Inflammatory macrophage treated with lipopolysaccharide for 4 hours (primary cell): ENCODE measurements at places on chromosomes 2 and 18.

- DNase-seq, result peak; percentile 60
Observed at GRCh38 chr2:113791697-113792590, 35.5 kb upstream of the SLC35F5 start.

- no peak for DNase-seq
Observed at GRCh38 chr2:235493775-235494715, at the start of gene AGAP1. Gene AGAP1 (plus strand): TSS chr2:235494043.

GRCh38 chr2:236892721-236893120 lies 193.0 kb upstream of the COPS8 start:
- no peak for DNase-seq

DNA sequence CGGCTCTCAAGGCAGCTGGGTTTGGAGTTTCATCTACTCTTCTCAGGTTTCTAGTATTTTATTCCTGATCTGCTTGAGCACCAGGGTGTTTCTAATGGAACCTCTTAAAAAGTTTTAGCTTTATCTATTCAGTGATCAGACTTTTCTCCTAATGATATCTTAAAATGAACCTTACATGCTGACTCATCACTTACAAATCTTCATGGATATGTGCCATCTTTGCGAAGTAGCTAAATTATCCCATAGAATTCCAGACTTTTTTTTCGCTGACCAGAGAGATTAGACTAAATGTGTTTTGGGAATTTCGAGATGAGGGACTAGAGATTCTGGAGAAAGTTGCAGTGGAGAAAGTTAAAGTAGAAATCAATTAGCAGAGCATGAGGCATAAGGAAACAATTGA lies 401.0 kb downstream of the GRB14 start:
- DNase-seq, result no peak

DNA sequence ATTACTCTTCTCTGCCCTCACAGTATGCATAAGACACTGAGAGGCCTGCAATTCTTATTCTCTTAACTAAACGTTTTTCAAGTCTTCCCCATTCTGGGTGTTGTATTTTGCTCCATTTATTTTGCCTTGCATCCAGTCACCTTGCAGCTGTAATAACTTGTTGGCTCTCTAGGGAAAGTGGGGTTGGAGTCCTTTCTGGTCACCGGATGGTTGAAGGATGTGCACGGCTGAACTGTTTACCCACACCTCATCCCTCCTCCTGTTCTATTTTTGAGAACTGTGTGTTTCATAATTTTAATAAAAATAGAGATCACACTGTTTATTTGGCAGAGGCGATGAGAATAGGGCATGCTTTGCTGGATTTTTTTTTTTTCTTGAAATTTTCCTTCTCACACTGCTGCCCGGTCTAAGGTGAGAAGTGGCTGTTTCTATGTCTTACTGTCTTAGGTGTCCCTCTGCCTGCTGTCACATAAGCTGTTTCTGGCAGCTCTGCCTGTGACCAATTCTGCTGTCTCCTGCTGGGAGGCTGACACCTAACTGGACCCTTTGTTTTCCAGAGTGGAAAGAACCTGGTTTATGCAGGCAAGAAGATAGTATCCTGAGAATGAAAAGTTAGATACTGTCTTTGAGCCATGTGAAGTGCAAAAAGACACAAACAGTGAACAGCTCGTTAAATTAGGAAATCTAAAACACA lies 342.6 kb downstream of the DPP10 start:
- no peak for DNase-seq

DNA sequence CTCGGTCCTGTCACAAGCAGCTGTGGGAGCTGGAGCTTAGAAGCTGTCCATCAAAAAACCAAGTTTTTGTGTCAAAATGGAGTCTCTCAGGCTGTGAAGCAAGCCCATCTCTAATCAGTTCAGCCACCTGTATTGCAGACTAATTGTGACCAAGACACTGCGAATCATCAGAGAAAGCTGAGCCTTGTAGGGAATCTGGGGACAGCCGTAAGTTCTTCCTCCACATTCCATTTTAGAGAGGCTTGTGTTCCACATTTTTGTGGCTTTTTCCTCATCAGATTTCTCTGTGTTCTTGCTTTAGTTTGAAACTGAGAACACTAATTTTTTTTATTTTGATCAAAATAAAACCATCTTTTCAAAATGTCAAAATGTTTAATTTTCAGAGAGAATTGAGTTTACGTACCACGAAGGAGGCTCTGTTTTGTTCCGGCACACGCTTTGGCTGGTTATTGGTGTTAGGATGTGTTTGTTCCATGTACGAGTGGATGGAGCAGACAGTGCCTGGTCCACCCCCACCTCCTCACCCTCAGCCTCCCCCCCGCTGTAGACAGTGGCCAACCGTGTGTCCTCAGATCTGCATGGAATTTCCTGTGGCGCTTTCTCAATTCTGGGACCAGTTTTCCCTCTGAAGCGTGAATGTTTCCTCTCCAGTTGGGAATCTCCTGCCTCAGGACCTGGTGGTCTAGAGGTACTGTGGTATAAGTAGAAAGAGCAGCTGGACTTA lies 140.8 kb downstream of the AGAP1 start:
- DNase-seq, result no peak

- no peak for DNase-seq
Observed at GRCh38 chr2:233458826-233459225, 104.5 kb downstream of the DGKD start.

GRCh38 chr2:110764931-110765330 lies 32.6 kb downstream of the ACOXL start:
- DNase-seq, result no peak

- no peak for DNase-seq
Observed at GRCh38 chr2:23944527-23944926, 4.3 kb downstream of the UBXN2A start.

GRCh38 chr2:222892321-222892720 lies 31.5 kb downstream of the ACSL3 start:
- peak; percentile 94 for DNase-seq

- DNase-seq, result no peak
Observed at GRCh38 chr18:29862824-29863223, 1179.7 kb downstream of the DSC3 start.

- no peak for DNase-seq
Observed at GRCh38 chr2:67046591-67046990, 350.5 kb upstream of the ETAA1 start.

GRCh38 chr2:145068509-145068908 lies 548.6 kb upstream of the ZEB2 start:
- DNase-seq, result peak; percentile 15

DNA sequence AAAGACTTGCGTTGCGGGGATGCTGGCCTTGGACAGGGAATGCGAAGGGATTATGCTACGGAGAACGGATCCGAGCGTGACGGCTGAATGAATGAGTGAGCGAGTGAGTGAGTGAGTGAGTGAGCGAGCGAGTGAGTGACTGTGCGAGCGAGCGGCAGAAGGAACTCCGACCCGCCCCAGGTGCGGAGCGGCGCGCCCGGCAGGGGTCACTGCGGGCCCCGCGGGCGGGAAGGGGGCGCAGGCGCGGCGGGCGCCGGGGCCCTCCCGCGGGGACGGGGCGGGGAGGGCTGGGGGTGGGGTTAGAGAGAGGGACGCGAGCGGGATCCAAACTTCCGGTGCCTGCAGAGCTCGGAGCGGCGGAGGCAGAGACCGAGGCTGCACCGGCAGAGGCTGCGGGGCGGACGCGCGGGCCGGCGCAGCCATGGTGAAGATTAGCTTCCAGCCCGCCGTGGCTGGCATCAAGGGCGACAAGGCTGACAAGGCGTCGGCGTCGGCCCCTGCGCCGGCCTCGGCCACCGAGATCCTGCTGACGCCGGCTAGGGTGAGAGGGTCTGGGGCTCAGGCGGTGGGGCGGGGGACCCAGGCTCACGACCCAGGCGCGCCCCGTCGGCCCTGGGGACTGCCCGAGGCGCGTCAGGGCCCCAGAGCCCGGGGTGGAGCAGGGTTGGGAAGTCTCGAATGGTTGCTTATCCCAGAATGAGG lies at the start of gene ITM2C:
Gene ITM2C (plus strand): TSS at position 338 of the 702 bp plus-strand sequence. CDS start 84 bp downstream, at position 422.
- DNase-seq, result peak; percentile 31

GRCh38 chr18:9755615-9756014 lies 47.5 kb downstream of the RAB31 start:
- DNase-seq, result peak; percentile 84

DNA sequence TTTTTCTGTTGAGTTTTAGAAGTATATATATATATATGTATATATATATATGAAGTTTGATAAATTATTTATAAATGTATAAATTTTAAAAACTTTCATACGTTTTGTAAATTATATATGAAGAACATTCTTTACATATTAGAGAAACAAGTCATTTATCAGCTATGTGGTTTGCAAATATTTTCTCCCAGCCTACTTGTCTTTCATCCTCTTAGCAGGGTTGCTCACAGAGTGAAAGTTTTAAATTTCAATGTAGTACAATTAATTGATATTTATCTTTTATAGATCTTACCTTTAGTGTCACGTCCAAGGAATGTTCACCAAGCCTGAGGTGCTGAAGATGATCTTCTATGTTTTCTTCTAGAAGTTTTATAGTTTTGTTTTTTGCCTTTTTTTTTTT lies 78.3 kb upstream of the HS6ST1 start:
- no peak for DNase-seq

DNA sequence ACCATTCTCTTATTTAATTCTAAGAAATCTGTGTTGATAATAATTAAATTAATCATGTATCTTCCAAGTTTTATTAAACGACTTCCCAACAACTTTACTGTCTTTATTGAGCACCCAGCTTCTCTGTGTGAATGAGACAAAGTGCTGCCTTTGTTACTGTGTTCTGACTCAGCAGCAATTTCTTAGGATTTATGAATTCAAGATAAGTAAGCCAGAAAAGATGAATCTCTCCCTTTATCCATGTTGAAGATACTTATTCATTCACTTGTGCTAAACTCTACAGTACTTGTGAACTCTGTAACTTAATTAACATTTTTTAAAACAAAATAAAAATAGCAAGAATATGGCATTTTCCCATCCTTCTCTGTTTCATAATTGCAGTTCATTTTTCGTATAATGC lies 1403.3 kb upstream of the DDX18 start:
- no peak for DNase-seq

DNA sequence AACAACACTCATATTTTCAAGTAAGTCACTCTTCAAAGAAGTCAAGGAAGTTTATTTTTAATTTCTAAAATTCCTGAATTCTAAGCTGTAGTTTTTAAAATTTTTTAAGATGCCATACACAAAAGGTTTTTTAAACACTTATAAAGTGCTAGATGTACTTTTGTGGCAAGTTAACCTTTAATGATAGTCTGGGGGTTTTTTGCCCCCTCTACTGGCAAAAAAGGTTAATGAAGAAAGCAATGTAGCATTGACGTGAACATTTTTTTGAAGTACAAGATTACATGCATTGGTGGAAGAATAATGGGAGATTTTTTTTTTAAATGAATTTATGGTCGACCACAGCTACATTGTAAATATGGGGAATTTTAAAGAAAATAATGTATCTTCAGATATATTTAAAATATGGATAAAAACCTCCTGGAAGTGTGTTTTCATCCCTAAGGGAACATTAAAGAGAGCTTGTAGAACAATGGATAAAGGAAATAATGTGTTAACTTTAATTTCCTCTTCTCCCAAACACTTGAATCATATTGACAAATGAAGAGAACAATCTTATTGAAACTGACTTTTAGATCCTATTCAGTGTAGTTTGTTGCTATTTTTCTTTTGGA lies 12.6 kb downstream of the ITPRID2 start:
- peak; percentile 27 for DNase-seq

DNA sequence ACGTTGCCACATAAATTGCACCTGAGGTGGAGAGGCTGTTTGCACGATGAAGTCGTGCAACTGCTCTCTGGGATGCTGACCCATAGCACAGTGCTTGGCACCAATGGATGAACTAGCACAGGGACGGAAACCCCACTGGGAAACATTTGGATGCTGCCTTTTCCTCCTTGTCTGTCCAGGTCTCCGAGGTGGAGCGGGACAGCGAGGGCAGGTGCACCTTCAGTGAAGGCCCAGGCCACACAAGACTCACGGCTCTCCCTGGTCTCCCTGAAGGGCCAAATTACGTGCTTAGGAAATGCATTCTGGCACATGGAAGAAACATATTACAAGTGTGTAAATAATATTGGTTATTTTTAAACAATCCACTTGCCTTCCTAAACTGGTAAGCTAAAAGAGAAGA lies 70.3 kb downstream of the TPO start:
- DNase-seq, result no peak

GRCh38 chr2:240526521-240526920 lies 31.3 kb downstream of the ANKMY1 start:
- no peak for DNase-seq

DNA sequence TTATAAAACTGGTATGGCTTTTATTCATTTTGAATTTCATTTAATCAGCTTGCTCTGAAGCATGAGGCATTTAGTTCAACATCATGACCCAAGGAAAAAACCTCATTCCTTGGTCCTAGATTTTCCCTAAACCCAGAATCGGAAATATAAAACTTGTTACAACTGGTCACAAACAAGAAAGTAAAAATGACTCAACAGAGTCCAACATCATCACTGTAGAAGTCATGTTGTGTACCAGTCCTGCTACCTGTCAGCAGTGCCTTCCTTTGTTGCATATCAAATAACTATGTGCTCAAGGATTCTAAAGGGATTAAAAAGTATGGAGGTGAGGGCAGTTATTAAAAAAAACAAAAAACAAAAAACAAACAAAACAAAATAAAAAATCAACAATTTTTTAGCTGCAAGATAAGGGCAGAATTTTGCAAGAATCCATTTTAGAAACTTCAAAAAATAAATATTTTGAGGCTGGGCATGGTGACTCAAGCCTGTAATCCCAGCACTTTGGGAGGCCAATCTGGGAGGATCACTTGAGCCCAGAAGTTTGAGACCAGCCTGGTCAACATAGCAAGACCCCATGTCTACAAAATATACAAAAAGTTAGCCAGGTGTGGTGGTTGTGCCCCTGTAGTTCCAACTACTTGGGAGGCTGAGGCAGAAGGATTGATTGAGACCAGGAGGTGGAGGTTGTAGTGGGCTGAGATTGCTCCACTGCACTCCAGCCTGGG lies 18.4 kb downstream of the NCKAP1 start:
- no peak for DNase-seq

- no peak for DNase-seq
Observed at GRCh38 chr2:16203069-16203468, 262.7 kb downstream of the MYCN start.

DNA sequence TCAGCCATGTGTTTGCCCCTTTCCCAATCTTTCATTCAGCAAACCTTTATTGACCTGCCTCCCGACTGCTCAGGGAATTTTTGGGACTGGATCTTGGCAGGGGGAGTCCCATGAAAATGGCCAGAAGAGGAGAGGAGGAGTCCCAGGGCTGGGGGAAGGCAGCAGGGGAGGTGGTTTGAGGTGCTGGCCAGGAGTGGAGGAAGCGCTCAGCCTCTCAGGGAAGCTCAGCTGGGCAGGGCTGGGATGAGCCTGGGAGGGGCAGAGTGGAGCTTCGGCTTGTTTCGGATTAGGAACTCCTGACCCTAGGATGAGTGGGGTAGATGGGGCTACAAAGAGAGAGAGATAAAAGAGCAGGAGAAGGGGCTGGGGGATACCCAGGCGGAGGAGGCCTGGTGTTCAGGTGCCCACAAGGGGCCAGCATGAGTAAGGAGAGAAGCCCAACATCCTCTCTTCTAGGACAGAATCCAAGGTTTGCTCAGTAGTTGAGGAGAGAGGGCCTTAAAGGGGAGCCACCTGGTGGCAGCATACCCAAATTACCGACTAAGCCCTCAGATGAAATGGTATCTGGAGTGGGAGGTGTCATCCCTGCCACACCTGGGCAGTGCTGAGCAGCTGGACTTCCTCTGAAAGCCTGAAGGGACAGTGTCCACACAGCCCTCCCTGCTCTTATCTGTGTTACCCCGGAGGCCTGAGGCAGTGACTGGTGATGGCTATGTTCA lies 91.1 kb downstream of the INHBB start:
- DNase-seq, result peak; percentile 21

- DNase-seq, result no peak
Observed at GRCh38 chr2:135775420-135775819, 33.8 kb downstream of the UBXN4 start.
